ENCODE measurements at places on chromosomes 2 and 18. TPM values are rescaled to one million over a fixed set of nuclear protein-coding genes. Genes with fewer than 3 reads are reported as not detected.

DNA sequence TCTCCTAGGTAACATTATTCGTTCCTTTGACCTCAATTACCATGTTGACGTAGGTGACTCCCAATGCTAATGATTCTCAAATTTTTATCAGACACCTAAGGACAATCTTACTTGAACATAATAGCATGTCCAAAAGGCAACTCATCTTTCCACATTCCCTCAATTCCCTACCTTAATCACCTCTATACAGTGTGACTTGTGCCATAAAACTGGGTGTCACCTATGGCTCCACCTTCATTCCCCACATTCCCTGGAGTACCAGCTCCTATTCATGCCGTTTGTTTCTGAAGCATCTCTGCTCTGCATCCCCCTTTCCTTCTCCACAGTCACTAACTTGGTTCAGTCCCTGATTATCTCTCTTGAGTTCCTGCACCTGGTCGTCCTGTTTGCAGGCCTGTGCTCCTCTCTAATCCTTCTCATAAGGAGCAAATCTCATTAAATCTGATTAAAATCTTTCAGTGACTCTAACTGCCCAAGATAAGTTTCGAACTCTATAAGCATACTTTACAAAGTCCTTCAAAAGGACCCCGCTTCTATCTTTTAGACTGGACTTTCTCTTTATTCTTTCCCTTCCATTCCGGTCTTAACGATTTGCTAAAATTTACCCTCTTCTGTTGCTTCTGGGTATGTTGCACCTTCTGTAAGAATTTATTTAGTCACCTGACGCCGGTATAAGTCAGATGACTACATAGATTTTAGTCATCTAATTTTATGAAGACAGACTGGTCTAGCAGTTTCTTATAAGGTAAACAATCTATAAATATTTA, 128.7 kb downstream of the OSBPL1A start:
- DNase-seq, result no peak

- no peak for DNase-seq
Observed at GRCh38 chr2:168643979-168644378, 158.5 kb upstream of the NOSTRIN start.

DNA sequence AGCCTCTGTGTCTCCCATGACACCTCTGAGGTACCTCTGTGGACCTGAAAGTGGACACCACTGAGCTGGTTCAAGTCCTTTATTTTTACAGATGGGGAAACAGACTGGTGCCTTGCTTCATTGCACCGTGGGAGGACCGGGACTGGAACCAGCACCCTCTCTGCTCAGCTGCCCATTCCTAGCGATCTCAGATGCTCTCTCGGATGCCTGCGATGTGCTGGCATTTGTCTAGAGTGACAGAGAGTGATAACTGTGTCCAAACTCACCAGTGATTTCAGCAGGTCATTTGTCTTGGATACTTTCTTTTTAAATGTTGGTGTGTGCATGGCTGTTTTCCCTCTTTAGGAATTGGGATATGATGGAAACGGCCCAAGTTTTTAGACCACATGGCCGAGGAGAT, 30.1 kb upstream of the LYPD6B start:
- no peak for DNase-seq

DNA sequence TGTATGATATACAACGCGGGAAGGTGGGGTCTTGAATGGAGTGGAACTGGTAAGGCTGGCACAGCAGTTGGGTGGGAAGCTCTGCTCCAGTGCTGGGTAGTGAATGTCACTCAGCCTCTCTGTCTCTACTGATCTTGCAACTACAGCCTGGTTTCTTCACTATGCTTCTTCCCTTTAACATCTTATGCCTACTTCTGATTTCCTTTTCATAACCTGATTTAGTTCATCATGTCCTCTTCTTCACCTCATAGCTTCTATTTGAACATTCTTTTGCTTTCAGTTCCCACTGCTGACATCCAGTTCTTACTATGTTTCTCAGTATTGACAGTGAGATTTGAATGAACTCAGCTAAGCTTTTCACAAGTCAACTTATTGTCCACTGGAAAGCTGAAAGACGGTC, 286.2 kb downstream of the ARL6IP6 start:
- DNase-seq, result no peak

- DNase-seq, result no peak
Observed at GRCh38 chr2:115285416-115285815, 843.0 kb downstream of the DPP10 start.

DNA sequence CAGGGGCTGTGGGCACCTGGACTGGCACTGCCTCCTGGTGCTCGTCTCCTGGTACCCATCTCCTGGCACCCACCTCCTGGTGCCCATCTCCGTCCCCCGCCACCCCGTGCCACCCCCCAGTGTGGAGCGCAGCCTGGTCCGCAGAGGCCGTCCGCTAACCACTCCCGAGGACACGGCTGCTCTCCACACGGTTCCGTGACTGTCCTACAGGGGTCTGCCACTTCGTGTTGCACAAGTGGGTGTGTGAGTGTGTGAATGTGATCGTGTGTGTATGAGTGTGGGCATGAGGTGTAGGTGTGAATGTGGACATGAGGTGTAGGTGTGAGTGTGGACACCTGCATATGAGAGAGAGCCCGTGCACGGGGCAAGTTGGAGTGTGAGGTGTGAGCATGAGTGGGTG, 119.4 kb upstream of the HS6ST1 start:
- peak; percentile 70 for DNase-seq

- DNase-seq, result no peak
Observed at GRCh38 chr2:26008851-26009566, 24.9 kb upstream of the RAB10 start.

Gene CRYGD
- total RNA-seq, result not detected

GRCh38 chr18:74778191-74778847, 180.6 kb downstream of the ZNF407 start:
- no peak for DNase-seq

GRCh38 chr2:73112913-73113854, at the start of gene RAB11FIP5:
Gene RAB11FIP5, minus strand, starts transcription at chr2:73112948. Its CDS starts 171 bp downstream, at chr2:73112777.
- DNase-seq, result peak; percentile 93

DNA sequence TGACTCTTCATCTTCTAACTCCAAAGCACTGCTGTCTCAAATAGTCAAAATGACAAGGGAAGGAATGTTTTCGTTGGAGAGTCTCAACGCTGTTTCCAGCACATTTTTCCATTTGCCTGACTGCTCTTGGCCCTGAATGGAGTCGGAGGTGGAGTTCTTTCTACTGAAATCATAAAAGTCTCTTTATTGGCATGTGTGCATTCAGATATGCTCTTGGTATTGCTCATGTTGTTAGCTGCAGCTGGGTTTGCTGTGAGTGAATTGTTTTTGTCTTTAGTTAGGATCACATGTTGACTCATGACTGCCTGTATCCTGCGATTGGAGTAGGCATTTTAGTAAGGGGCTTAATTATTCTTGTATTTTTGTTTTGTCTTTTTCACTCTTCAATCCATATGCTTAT, 16.8 kb downstream of the TMEM17 start:
- DNase-seq, result no peak

GRCh38 chr2:100013892-100014677, 128.3 kb downstream of the AFF3 start:
- DNase-seq, result peak; percentile 62

GRCh38 chr2:24045511-24046508, 1.4 kb downstream of the WDCP start:
- no peak for DNase-seq

Measured in left lung (tissue), 14 donors.